ENCODE measurements at places on chromosomes 1 and 21. TPM values are rescaled to one million over a fixed set of nuclear protein-coding genes. Genes with fewer than 3 reads are reported as not detected.

DNA sequence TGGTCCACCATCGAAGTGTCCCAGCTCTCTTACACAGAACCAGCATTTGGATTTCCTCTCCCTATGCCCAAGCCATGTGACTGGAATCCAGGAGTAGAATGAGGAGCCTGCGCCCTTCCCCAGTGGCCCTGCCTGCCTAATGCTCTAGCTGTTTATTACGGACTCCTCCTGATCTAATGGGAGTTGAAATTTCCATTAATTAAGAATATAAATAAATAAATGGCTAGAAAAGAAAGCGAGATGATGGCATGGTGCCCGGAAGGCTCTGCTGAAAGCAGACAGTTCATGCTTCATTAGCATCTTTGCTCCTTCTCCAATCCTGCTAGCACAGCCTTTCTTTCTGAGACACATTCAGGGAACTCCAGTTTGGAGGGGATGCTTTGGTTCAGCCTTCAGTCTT is 216.2 kb downstream of the SEC16B start:
- no peak for DNase-seq

DNA sequence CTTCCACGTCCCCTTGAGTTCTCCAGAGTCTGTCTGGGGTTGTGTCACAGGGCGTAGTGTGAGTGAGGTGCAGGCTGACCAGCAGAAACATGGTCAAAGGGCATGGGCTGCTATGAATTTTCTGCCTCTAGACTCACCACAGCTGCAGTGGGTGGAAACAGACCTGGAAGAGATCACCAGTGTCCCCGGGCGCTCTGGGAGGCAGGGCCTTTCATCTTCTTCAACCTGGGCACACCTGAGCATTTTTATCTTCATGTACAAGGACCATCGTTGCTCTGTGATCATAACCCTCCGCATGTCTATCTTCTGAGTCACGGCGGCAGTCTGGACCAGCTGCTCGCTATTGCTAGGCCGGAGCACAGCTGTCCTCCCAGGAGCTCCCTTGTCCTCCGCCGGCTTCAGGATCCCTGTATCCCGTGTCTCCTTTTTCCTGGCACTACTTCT is 29.6 kb downstream of the DEGS1 start:
- no peak for DNase-seq

- no peak for DNase-seq
These were observed 2.4 kb upstream of the POGZ start for GRCh38 chr1:151461694-151462093.

GRCh38 chr1:40312238-40313205 is 4.6 kb downstream of the COL9A2 start:
- no peak for DNase-seq

DNA sequence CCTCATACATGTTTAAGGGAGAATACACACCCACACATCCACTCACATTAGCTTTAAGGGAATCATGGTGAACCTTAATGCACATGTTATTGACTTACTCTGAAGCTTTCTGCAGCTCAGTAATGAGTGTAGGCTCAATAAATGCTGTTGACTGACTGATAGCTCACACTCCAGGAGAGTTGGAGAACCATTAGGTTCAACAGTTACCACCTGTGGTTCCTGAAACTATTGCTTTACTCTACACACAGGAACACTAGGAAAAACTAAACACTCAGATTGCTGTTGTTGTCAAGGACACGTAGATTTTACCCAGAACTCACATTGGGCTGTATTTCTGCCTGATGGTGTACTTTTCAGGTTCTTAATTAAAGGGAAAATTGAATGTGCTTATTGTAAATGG is 37.3 kb downstream of the ZC3H11B start:
- DNase-seq = no peak

DNA sequence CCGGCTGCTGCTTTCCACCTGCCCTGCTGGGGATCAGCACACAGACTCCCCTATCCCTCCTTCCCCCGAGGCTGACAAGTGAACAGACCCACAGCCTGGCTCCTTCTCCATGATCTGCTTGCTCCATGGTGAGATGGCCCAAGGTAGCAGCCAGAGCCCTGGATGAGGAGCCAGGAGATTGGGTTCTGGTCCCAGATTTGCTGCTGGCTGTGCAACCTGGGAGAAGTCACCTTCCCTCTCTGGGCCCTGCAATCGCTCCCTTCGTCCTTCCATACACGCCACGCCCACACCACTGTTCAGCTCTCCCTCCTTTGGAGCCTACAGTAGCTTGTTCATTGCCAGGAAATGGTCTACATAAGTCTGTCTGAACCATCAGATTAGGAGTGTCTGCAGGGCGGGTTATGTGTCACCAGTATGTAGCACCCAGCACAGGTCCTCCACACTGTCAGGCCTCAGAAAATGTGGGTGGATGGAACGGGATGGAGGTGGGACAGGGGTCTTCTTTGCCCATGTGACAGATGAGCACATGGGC is 9.2 kb upstream of the EPHA8 start:
- DNase-seq = no peak

Gene SMIM1
- total RNA-seq = 4.7 TPM

GRCh38 chr1:119114786-119115185 is 25.7 kb downstream of the WARS2 start:
- no peak for DNase-seq

GRCh38 chr21:41508415-41509144 is 622 bp upstream of the TMPRSS2 start:
- no peak for DNase-seq

Gene SRP9
- total RNA-seq = 151 TPM

Gene FYB2
- not detected for total RNA-seq

GRCh38 chr1:247445526-247446356 is 12.2 kb downstream of the OR2B11 start:
- no peak for DNase-seq

DNA sequence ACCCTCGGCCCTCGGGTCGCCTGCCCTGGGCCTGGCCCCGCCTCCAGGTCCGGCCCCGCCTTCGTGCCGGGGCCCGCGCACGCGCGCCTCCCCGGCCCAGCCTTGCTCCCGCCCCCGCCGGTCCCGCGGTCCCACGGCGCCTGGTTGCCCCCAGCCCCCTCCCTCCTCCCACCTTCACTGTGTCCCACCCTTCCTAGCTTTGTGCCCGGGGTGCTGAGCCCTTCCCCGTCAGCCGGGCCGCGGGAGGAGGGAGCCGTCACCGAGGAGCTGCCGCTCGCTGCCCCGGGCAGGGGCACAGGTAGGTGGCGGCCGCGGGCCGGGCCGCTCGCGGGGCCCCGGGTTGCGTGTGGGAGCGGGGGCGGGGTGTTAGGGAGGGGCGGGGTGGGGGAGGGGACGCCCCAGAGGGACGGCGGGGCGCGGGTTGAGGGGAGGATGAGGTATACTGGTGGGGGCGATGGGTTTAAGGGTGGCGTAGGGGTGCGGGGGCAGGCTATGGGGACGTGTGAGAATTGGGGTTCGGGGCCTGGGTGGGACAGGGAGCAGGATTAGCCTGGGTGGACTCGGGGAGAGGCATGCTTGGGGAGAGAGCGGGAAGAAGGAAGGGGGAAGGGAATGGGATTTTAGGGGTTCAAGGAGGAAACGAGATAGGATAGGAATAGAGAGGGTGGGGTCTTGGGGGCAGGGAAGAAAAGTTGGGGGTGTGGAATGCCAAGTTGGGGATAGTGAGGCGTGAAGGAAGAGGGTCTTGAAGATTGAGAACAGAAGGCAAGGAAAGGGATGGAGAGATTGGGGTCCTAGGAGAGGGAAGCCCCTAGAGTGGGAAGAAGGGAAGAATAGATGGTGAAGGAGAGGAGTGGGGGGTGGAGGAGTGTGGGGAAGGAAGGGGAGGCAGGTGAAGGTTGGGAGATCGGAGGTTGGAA is at the start of gene LRRC42:
LRRC42 (plus strand) TSS at position 99 of the 920 bp plus-strand sequence. CDS start 5,650 bp downstream, outside the sequence.
- no peak for DNase-seq

- DNase-seq = peak; percentile 34
These were observed 10.7 kb upstream of the RGS16 start for GRCh38 chr1:182614796-182615454.

DNA sequence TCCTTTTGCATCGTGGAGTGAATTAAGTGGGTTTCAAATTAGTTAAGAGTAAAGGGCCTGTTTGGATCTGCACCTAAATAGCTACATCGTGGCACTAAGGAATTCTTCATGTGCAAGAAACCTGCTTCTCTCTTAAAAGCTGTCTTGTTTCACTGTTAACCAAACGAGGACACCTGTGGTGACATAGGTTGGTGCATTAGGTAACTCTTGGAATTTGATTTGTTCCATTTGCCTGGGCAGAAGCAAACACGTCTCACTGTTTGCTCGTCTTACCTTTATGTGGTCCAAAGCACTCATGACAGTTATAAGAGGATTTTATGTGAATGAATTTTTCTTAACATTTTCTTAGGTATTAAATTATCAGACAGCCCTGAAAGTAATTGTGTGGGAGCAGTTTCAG is 60.9 kb downstream of the PRDM2 start:
- DNase-seq = no peak

Gene ALPL
- total RNA-seq = not detected

GRCh38 chr1:152673016-152673415 is 2.1 kb upstream of the LCE2C start:
- DNase-seq = no peak

DNA sequence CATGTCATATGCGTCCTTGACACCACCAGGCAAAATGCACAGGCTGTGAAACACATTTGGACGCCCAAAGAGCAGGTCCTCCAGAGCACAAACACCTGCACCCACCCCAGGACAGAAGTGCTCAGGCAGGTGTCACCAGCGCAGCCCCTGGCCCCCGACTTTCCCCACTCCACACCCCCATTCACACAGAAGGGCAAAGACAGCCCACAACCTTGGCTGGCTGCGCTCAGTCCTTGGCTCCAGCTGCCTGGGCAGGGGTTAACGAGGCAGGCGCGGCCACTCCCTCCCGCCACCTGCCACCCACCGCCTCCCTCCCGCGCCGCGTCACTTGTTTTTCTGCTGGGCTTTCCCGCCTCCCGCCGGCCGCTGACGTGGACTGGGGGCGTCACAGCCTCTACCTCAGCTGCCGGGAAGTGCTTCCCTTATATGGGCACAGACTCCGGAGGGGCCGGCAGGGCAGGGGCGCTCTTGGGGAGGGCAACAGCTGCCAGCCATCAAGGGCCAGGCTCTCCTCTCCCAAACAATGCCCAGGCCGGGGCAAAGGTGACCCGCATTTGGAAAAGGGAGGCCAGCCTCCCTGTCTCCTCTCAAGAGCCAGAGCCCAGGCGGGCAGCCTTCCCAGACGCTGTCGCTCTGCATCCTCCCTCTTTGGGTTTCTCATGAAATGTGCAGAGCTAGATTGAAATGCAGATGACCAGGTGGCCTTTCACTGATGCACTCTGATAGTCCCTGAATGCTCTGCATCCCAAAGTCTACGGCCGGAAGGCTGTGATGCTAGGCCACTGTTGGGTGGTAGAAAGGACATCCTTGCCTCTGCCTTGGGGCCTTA is 14.8 kb upstream of the BTG2 start:
- peak; percentile 97 for DNase-seq

GRCh38 chr1:184972315-184973055 is 1.8 kb downstream of the NIBAN1 start:
- no peak for DNase-seq

DNA sequence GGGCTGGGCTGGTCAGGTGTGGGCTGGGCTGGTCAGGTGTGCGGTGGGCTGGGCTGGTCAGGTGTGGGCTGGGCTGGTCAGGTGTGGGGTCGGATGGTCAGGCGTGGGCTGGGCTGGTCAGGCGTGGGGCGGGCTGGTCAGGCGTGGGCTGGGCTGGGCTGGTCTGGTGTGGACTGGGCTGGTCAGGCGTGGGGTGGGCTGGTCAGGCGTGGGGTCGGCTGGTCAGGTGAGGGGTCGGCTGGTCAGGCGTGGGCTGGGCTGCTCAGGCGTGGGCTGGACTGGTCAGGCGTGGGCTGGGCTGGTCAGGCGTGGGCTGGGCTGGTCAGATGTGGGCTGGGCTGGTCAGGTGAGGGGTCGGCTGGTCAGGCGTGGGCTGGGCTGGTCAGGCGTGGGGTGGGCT is 5.8 kb upstream of the FNDC10 start:
- DNase-seq = no peak

DNA sequence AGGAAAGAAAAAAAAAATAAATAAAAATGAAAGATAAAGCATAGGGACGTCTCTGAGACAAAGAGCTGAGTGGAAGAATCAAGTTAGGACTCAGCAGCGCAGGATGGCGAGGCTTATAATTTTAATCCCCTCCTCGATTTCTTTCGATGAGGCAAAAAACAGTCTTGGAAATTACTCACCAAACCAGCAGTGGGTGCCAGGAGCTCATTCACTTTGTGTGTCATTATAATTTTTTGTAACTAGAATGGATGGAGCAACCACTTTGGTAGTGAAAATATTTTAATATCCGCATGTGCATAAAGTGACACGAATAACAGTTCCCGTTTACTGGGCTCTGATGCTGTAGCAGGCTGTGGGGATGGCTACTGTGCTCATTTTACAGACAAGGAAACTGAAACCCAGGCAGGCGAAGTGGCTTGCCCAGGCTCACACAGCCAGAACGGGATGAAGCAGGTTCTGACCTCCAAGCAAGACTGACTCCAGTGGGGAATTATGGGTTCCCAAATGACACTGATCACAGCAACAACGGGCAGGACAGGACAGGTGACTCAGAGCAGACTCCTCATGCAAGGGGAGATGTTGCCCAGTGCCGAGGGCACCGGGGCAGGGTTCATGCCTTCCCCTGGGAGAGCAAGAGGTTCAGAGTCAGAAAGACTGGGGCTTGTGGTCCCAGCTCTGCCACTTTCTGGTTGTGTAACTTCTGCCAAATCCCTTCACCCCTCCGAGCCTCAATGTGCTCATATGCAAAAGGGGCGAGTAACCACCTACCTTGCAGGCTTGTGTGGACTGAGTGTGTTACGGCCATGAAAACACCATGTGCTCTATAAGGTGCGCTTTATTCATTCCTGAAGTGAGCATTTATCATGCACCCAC is 63.6 kb downstream of the RUNX3 start:
- no peak for DNase-seq

DNA sequence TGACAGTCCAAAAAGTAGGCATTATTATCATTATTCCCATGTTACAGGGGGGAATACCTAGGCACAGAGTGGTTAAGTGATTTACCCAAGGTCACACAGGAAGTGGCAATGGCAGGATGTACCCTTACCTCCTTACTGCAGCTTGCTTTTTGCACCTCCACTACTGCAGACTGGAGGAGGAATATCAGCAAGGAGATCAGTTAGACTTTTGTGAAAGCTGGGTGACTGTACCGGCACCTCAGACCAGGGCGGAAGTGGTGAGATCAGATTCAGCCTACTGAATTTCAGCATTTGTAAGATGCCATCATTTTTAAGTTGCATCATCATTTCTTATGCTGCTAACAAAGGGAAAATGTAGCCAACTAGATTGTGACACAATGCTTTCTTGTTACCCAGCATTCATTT is 4.5 kb downstream of the ADARB1 start:
- peak; percentile 86 for DNase-seq
